ENCODE measurements at places on chromosomes 11 and 22.
A peak's percentile ranks its signal among the peaks of the same experiment; 100 is the strongest.

GRCh38 chr11:115919341-115920091, 415.3 kb upstream of the CADM1 start:
- no peak for DNase-seq

GRCh38 chr11:16889905-16890304, 124.3 kb downstream of the PLEKHA7 start:
- DNase-seq = no peak

- no peak for DNase-seq
These were observed 43.6 kb upstream of the DDX6 start for GRCh38 chr11:118834427-118835028.

- peak; percentile 76 for DNase-seq
These were observed 1.2 kb downstream of the ELFN2 start for GRCh38 chr22:37425800-37426705.

GRCh38 chr11:125061281-125061680, 1.8 kb upstream of the SLC37A2 start:
- no peak for DNase-seq

DNA sequence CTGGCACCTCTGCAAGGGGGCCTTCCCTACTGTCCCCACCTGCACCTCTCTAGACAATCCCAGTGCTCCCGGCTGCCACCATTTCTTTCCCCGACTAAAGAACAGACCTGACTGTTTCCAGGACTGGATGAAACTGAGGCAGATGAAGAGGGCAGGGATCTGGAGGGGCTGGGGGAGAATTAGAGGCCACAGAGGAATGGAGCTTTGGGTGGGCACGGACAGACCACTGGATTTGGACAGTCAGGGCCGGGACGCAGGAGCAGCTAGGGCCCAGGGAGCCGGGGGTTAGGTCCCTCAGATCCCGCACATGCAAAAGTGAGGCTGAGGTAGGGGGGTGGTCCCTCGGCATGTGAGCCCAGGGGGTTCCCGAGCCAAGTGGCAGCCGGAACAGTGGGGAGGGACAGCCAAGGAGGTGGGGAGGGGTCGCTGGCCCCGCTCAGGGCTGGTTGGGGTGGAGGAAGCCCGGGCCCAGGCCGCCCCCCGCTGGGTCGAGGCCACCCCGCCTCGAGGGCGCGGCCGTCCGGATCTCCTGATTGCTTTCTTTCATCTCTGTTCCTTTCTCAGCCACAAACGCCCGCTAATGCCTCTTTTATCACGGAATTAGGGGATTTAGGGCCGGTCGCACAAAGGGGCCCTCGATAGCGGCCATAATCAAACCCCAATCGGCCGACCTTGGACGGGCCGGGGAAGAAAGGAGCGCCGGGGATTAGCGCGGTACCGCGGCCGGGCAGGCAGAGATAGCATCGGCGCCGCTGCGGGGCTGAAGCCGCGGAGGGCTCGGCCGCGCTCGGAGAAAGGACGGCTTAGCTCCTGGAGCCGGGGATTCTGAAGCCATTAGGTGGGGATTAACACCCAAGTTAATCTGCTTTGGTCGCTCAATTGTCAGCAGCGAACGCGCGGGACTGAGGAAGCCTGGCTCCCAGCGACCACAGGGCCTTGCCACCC, 9.3 kb downstream of the SLC25A1 start:
- DNase-seq = peak; percentile 84

GRCh38 chr22:36384766-36385481, 2.8 kb downstream of the MYH9 start:
- peak; percentile 75 for DNase-seq

- no peak for DNase-seq
These were observed 713.9 kb upstream of the CCDC179 start for GRCh38 chr11:23574149-23574548.

DNA sequence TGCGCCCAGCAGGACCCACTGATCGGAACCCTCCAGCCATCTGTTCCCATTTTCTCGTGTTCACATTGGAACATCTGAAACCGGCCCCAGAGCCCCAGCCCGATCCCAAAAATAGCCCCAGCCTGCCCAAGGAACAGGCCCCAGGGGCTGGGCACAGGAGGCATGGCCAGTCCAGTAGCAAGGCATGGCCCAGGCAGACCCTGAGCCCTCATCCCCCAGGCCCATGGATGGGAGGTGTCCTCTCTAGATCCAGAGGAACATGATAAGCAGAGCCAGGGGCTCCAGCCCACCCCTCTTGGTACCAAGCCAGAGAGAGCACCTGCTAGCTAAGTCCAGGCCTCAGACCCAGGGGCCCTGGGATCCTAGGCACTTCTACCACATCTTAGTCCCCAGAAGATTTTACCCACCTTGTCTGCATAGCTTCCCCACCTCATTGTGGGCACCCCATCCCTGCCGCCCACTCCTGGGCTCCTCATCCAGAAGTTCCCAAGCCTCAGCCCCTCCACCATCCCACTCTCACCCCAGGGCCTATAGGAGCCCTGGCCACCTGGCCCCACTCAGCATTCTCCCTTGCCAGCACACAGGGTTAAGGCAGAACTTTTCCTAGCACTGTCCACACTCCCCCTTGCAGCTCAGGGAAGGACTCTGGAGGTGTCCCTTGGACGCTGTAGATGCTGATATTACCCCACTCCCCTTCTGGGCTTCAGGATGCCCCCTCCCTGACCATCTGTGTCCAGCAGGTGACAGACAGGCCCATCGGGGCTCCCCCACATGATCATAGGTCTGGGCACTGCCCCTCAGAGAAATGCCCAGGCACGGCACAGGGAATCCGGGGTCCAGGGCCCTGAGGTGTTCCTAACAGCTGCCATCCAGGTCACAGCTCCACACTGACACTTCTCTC, 9.5 kb downstream of the BCL9L start:
- no peak for DNase-seq

DNA sequence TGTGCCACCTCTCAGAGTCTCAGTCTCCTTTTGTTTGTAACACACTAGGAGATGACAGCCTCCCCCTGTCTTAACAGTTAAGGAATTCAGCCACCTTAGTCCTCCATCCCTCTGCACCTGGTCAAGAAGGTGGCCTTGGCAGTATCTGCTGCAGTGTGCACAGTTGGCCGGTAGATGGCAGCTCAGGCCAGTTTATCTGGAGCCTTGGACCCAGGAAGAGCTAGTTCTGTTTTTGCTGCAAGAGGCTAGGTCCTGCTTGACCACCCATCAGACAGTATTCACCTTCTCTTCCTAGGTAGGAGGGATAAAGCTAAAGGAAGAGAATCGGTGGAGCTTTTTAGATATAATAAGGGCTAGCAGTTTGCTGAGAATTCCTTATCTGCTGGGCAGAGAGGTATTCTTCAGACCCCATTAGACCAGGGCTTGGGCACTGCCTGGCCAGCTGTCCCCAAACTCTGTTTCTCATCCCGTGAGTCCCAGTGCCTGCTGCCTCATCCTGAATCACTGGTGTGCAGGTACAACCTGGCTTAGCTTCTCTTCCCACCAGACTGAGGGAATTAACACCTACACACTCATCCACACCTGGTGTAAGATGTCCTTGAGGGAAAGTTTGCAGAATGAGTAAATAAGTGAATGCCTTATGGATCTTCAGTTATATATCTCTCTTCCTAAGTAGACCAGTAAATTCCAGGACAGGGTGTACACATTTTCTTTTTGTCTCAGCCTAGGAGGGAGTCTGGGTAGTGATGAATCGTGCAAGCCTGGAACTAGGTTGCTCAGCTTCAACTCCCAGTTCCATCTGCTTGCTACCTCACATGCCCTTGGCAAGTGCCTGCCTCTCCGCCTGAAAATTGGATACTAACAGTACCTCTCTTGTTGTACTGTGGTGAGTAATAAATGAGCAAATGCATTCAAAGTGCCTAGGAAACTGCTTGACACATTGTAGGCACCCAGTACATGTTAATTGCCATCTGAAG, 70.8 kb upstream of the NARS2 start:
- DNase-seq = peak; percentile 97

DNA sequence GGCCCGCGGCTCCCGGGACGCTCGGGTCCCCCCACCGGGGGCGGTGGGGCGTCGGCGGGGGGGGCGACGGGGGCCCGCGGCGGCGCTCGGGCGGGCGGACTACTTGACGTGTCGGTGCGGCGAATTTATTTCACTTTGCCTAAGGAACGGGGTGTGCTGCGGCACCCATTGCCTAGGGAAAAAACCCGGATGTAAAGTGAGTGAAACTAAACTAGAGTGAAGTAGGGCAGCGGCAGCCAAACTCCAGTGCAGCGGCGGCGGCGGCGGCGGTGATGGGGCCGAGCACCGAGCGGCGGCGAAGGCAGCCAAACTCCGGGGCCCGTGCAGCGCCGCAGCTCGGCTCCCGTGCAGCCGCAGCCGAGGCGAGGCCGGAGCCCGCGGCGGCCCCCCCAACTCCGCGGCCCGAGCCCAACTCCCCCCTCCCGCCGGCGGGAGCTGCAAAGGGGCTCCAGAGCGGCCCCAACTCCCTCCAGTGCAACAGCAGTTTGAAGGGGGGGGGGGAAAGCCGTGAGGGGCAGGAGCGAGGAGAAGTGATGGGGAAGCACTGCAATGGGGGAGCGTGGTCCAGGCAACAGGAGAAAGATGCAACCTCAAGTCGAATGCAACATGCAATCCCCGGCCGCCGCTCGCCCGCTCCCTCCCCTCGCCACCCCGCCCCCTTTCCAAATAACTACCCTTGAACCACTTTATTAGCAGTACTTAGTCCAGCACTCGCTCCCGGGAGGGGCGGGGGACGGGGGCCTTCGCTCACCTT, 647 bp upstream of the PHF21A start:
- DNase-seq = peak; percentile 89

- no peak for DNase-seq
These were observed 997.8 kb upstream of the RAG2 start for GRCh38 chr11:37595845-37596244.

GRCh38 chr11:113457784-113458183, 17.4 kb downstream of the DRD2 start:
- peak; percentile 80 for DNase-seq

DNA sequence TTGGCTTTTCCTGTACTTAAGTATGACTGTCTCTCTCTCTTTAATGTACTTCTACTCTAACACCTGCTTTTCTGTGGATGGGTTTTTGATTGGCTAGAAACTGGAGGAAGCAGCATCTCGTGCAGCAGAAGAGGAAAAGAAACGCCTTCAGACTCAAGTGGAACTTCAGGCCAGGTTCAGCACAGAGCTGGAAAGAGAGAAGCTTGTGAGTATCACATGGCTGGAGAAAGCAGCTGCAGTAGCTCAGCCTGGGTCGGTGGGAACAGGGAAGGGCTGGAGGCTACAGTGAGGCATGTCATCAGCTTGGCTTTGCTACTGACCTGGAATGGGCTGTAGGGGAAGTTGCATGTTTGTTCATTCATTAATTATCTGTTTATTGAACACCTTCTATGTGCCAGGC, 74.2 kb downstream of the SWAP70 start:
- DNase-seq = no peak

GRCh38 chr11:72739240-72740059, 12.8 kb downstream of the ARAP1 start:
- no peak for DNase-seq

DNA sequence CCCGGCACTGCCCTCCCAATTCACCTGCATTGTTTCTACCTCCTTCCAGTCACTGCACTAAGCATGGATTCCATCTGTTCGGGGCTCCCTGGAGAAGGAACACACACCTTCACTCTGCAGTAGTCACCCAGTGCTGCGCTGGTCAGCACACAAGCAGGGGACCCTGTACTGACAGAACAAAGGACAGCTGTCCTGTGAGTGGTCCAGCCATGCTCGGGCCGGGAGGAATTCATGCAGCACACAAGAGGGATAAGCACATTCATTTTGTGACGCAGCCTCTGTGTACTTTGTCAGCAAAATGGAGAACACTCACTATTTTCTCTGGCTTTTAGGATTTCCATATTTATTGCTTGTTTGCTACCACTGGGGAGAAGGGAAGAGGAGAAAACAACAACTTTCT, 167.3 kb downstream of the NTM start:
- no peak for DNase-seq

DNA sequence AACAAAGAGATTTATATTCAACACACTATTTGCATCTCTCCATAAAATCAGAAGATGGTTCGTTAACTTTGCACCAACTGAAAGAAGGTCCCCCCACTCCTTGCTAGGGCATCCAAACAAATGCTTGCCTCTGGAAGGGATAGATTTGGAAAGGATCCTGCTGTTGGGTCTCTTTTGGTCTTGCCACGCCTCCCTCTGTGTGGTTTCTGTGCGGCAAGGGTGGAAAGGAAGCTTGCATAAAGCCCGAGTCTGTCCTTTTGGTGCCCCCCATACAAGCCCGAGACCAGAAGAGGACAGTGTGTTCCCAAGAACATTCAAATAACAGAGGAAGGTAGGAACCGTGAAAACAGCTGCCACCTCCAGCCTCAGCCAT, 15.1 kb downstream of the SCGB1A1 start:
- DNase-seq = peak; percentile 44

- no peak for DNase-seq
These were observed 12.1 kb downstream of the TRMU start for GRCh38 chr22:46347646-46348045.

- no peak for DNase-seq
These were observed 857.2 kb upstream of the TENM4 start for GRCh38 chr11:80297858-80298632.

- DNase-seq = peak; percentile 72
These were observed 10.7 kb downstream of the LSP1 start for GRCh38 chr11:1863352-1864216.

GRCh38 chr11:1030556-1030955, 6.0 kb downstream of the MUC6 start:
- no peak for DNase-seq

GRCh38 chr11:86187027-86187426, 57.5 kb upstream of the EED start:
- no peak for DNase-seq

DNA sequence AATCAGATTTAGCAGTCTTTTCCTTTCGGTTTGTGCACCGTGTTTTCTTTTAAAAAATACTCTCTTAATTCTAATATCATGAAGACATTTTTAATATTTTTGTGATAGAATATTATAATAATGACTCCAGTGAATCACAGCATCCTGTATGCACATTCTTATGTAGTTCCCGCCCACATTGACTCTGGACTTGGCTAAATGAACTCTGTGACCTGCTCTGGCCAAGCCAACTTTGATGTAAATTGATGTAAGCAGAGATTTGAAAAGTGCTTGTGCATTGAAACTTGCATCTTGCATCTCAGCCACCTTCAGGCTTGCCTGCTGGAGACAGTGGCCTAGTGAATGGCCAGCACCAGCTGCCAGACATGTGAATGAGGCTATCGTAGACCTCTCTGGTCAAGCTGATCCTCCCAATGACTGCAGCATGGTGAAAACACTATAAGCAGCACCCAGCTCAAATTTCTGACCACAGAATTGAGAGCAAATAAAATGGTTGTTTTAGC, 29.2 kb upstream of the PGM2L1 start:
- DNase-seq = no peak

- no peak for DNase-seq
These were observed 55.3 kb downstream of the KIRREL3 start for GRCh38 chr11:126945319-126945718.

DNA sequence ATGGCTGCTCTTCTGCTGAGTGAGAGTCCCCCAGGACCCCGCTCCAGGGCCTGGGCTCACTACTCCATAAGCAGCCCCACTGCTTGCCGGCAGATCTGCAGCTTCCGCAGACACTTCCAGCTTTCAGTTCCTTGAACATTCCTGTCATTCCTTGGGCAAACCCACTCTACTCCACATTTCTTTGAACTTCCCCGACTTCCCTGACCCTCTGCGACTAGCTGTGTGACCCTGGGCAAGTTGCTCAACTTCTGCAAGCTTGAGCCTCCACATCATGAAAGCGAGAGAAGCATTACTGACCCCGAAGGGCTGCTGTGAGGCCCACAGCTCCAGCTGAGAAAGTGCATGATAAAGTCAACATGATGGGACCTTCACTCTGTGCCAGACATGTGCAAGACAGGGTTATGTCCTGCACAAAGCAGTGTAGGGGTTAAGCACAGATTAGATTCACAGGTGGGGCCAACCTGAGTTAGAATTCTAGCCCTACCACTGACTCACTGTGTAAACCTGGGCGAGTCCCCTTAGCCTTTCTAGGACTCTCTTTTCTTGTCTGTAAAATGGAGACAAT, 51.8 kb downstream of the THAP12 start:
- DNase-seq = peak; percentile 71

Data from endodermal cell (in vitro differentiated cells).